ENCODE measurements at places on chromosomes 11 and 22.

DNA sequence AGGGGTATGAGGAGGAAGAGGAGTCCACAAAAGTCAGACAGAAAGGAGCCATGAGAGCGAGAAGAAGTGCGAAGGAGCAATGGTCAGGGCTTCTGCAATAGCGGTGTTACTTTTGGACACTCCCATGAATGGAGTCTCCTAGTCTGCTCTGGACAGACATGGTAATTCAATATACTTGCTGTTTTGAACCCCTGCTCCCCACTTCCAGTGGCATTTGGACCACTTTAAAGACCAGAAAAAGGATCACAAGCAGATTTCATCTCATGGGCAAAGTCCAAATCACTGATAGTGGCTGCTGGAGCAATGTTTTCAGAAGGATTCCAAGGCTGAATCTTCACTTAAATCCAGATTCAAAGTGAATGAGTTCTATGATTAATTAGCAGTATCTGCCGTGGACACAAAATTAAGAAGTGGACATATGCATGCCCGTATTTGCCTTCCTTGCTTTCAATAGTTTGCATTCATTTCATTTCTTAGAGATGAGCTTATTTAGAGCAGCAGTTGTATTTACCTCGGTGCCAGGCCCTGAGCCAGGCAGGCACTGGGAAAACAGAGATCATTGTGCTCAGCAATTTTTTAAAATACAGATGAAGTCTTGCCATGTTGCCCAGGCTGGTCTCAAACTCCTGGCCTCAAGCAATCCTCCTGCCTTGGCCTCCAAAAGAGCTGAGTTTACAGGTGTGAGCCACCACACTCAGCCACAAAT lies 72.0 kb downstream of the SLC1A2 start:
- no peak for DNase-seq

- no peak for DNase-seq
These were observed 819.9 kb downstream of the FAM181B start for GRCh38 chr11:81913793-81914192.

DNA sequence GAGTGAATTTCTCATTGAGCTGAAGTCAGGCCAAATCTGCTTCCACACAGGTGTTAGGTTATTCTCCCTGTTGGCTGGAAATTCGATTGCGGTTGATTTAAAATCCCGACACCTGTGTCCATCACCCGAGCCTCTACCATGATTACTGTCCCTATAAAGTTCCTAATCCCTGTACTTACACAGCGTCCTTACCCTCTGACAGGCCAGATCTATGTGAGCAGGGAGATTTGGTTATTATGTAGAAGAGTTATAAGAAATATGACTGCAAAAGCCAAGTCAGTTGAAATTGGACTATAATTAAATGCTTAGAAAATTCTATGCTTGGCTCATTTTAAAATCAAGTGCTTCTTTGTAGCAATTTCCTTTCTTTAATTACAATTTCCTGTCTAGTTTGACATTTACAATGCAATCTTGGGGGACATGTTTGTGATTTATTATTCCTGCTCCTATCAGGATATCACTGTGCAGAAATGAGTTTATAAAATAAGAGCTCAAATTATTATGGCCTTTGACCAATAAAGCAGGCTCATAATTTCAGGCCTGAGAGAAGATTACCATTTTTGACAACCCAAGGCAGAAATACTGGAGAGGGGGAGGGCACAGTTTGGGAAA lies 32.5 kb upstream of the LMO1 start:
- no peak for DNase-seq

GRCh38 chr22:33861216-33861875 lies 58.9 kb downstream of the LARGE1 start:
- no peak for DNase-seq

DNA sequence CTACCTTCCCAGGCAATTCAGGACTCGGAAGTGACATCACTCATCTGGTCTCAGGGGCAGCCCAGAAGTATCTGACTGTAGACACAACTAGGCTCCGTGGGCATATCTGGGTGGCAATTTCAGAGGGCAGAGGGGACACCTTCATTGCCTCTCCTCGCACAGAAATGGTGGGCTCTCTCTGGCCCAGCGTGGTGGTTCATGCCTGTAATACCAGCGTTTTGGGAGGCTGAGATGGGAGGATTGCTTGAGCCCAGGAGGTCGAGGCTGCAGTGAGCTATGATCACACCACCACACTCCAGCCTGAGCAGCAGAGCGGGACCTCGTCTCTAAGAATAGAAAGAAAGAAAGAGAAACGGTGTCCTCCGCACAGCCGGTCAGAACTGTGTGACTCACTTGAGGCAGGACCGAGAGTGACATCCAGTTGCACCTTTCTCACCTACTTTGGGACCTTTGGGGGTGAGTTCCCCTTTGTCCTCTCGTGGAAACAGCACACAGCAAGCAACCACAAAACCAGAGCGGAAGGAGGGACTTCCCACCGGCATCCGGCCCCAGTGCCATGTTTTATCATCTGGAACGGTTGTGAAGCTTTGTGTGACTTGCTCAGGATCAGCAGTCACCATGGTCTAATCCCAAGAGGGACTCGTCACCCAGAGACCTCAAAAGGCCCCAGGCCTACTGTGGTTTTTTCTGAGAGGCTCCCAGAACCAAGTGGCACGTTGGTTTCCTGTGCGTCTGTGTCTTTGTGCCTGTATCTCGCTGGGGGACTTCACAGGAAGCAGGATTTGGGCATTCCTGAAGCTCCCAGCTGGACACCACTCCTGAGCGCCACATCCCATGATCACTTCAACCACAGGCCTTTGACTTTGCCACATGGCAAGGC lies 38.4 kb upstream of the EMID1 start:
- DNase-seq, result no peak

Measured in stimulated activated CD8-positive, alpha-beta memory T cell treated with anti-CD3 and anti-CD28 coated beads, Interleukin-4, amount 100 ng/mL, for 1 hour (primary cell).